Effector memory CD4-positive, alpha-beta T cell (primary cell): ENCODE measurements at places on chromosomes 7 and 10.

- H3K36me3 ChIP-seq: no peaks in the 10 kb centered on the region
- H3K4me3 ChIP-seq: no peak overlapping the region
- H3K27ac ChIP-seq: no peak overlapping the region
- H3K4me1 ChIP-seq: peaks cover 18% of the 10 kb centered on the region
Observed at GRCh38 chr10:4066581-4067390, 281.8 kb upstream of the KLF6 start.

DNA sequence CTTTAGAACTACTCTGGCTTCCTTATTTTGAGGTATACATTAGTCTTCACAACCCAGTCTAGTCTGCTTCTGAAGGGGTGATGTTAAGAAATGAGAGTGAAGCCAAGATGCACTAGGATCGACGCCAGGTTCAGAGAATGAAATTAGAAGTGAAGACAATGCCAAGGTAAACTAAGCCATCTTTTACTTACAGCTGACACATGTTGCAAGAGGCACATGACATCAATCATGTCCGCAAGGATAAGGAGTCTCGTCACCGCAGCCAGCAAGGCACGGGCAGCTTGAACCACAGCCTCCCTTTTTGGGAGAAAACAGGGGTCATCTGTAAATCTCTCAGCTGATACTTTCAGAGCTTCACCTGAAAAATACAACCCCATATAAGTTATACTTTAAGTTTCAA lies 156.7 kb downstream of the CTNNA3 start:
- no peaks in the 10 kb centered on the region for H3K4me1 ChIP-seq
- H3K36me3 ChIP-seq: no peaks in the 10 kb centered on the region
- H3K4me3 ChIP-seq: no peak overlapping the region
- H3K27ac ChIP-seq: no peak overlapping the region

DNA sequence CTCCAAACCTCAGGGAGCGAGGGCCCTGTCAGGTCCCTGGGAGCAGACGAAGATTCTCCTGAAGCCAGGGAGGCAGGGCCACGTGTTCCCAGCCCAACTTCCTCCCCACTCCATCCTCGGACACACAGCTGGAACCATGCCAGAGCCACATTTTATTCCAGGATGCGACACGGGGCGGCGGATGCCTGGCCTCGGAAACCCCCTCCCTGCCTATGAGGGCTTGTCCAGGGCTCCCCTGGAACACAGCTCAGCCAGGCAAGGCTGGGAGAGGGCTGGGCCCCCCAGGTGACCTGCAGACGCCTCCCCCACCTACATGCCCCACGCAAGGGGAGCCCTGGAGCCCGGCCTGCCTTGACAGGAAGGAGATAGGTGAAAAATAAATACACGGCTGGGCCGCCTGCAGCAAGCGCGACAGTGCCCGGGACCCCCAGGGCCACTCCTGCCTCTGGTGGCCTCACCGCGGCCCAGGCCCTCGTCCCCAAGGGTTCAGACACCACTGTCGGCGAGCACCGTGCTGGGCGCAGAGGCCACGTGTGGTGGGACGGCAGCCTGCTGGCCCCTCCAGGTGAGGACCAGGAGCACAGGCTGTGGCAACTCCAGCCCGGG lies 21.5 kb downstream of the GET4 start:
- H3K27ac ChIP-seq: no peak overlapping the region
- H3K4me1 ChIP-seq: no peaks in the 10 kb centered on the region

- DNase-seq: no peak
- no peaks in the 10 kb centered on the region for H3K36me3 ChIP-seq
- H3K4me3 ChIP-seq: no peak overlapping the region
- H3K27me3 ChIP-seq: no peaks in the 10 kb centered on the region
- H3K27ac ChIP-seq: no peak overlapping the region
Observed at GRCh38 chr7:146655928-146656797, 539.6 kb downstream of the CNTNAP2 start.

DNA sequence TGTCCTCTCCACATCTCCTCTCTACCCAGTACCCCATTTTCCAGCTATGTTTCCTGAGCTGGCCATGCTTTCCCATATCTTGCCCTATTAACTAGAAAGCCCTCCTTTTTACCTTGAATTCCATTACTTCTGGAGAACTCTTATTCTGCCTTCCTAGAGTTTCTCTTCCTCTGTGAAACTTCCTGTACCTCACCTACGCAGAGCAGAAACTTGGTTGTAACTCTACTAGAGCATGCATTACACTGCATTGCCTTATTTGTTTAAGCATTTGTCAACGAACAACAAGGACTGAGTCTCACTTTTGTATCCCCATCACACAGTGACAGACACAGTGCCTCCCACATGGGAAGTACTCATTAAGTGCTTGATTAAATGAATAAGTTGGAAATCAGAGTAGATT lies 36.4 kb downstream of the VCL start:
- H3K27me3 ChIP-seq: no peaks in the 10 kb centered on the region
- H3K27ac ChIP-seq: no peak overlapping the region
- no peaks in the 10 kb centered on the region for H3K36me3 ChIP-seq

- no peaks in the 10 kb centered on the region for H3K4me1 ChIP-seq
- no peak for DNase-seq
- H3K27ac ChIP-seq: no peak overlapping the region
- H3K4me3 ChIP-seq: no peak overlapping the region
- H3K36me3 ChIP-seq: no peaks in the 10 kb centered on the region
- H3K27me3 ChIP-seq: no peaks in the 10 kb centered on the region
Observed at GRCh38 chr7:68857571-68857970, 740.7 kb upstream of the AUTS2 start.

- no peaks in the 10 kb centered on the region for H3K4me1 ChIP-seq
- H3K36me3 ChIP-seq: no peaks in the 10 kb centered on the region
- DNase-seq: no peak
- H3K27ac ChIP-seq: no peak overlapping the region
Observed at GRCh38 chr10:126930883-126931503, 25.8 kb downstream of the DOCK1 start.

GRCh38 chr10:25036381-25036780 lies 20.0 kb downstream of the THNSL1 start:
- DNase-seq: no peak
- no peak overlapping the region for H3K27ac ChIP-seq
- H3K36me3 ChIP-seq: no peaks in the 10 kb centered on the region
- no peaks in the 10 kb centered on the region for H3K27me3 ChIP-seq
- no peak overlapping the region for H3K4me3 ChIP-seq

- no peak overlapping the region for H3K4me3 ChIP-seq
- H3K36me3 ChIP-seq: no peaks in the 10 kb centered on the region
- no peak overlapping the region for H3K27ac ChIP-seq
- no peak for DNase-seq
Observed at GRCh38 chr10:44922021-44922420, 10.9 kb downstream of the TMEM72 start.

DNA sequence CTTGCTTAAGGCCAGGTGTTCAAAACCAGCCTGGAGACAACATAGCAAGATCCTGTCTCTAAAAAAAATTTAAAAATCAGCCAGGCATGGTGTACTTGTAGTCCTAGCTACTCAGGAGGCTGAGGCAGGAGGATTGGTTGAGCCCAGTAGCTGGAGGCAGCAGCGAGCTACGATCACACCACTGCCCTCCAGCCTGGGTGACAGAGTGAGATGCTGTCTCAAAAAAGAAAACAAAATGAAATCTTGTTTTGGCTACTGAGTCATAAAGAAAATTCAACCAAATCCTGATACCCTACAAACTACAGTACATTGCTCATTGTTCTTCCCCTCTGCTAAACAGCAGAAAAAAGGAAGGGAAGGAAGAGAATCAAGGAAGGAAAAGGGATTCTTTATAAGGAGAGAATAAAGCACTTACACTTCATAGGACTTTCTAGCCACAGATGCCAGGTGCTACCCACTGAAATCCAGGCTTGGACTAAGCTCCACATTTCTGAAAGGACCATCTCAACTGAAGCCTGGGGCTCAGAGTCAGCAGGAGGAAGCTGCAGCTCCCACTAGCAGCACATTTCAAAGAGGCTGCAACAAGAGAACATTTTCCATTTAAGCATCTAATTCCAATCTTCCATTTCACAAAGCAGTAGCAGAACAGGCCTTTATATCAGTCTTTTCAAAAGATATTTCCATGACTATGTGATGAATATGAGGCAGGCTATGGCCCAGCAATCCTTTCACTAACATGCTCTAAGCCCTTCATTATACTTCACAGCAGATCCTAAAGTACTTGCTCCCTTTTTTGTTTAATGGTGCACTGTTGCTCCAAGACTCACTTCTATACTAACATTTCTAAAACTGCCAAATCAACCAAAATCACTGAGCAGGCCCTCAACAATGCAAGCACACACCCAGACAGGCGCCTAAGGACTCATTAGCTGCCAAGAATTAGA lies 13.5 kb downstream of the TNPO3 start:
- peaks cover 16% of the 10 kb centered on the region for H3K36me3 ChIP-seq
- H3K27ac ChIP-seq: no peak overlapping the region
- no peak overlapping the region for H3K4me3 ChIP-seq
- H3K4me1 ChIP-seq: peaks cover 3% of the 10 kb centered on the region

- no peaks in the 10 kb centered on the region for H3K4me1 ChIP-seq
- peaks cover 4% of the 10 kb centered on the region for H3K27me3 ChIP-seq
- H3K27ac ChIP-seq: no peak overlapping the region
- no peaks in the 10 kb centered on the region for H3K36me3 ChIP-seq
- no peak overlapping the region for H3K4me3 ChIP-seq
- no peak for DNase-seq
Observed at GRCh38 chr10:120077707-120078492, 185.4 kb downstream of the SEC23IP start.

DNA sequence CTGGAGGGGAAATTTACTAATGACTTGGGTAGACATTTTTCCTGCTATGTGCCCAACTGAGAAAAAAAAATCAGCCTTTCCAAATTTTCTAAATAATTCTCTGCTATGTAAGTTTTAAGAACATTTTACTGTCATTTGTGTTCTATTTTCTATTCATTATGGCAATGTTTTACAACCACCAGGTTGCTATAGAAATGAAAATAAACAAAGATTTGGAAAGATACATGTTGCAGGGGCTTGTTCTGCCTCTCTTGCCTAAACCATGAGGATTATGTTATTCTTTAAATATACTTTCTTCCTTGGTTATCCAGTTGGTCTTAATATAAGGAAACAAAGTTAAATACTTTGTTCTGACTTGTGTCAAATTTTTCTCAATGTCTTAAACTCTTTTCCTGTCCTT lies 257.2 kb downstream of the TWIST1 start:
- no peaks in the 10 kb centered on the region for H3K36me3 ChIP-seq
- no peaks in the 10 kb centered on the region for H3K4me1 ChIP-seq
- no peaks in the 10 kb centered on the region for H3K27me3 ChIP-seq

GRCh38 chr10:72524489-72524888 lies 101.4 kb downstream of the MICU1 start:
- no peak overlapping the region for H3K27ac ChIP-seq
- no peaks in the 10 kb centered on the region for H3K4me1 ChIP-seq
- no peak overlapping the region for H3K4me3 ChIP-seq
- peaks cover 3% of the 10 kb centered on the region for H3K36me3 ChIP-seq
- no peaks in the 10 kb centered on the region for H3K27me3 ChIP-seq

DNA sequence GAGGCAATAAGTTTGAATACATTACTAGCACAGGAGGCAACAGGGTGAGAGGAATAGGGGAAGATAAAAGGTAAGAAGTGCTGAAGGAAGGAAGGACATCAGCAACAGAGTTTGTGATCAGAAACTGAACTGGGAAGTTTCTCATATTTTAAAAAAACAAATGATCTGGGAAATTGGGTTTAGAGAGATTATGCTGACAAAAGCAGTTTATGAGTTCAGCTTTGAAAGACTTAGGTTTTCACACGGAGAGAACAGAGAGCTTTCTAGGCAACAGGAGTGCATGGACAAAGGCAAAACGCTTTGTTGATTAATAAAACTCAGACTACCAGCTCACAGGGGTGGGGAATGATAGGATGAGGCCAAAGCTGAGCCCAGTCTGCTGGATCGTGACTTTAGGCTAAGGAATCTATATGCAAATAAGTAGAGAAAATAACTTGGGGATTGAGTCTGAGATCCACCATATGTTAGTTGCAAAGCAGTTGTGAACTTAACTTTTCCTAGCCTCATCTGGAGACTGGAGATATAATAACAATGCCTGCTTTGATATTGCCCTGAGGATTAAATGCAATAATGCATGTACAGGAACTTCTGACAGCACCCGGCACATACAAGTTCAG lies 4.2 kb downstream of the OSBPL3 start:
- no peaks in the 10 kb centered on the region for H3K36me3 ChIP-seq
- no peaks in the 10 kb centered on the region for H3K27me3 ChIP-seq
- H3K4me3 ChIP-seq: no peak overlapping the region
- DNase-seq: no peak

DNA sequence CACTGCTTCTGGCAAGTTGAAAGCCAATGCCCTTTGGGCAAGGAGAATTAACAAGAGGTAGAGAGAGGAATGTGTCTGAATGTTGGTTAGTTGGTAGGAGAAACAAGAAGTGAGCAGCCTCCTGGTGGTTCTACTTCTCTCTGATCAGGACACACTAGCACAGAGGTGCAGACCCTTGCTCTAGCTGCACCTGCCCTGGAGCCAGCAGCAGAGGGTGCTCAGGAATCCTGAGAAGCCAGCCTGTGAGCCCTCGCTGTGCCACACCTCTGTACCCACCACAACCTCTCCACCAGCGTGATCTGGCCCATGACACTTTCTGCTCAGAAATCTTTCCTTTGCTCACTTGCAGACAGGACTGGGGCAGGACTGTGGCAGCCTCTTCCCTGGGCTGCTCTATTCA lies 364.7 kb downstream of the RPS24 start:
- no peaks in the 10 kb centered on the region for H3K36me3 ChIP-seq
- no peak overlapping the region for H3K4me3 ChIP-seq
- no peak overlapping the region for H3K27ac ChIP-seq
- no peaks in the 10 kb centered on the region for H3K27me3 ChIP-seq
- H3K4me1 ChIP-seq: no peaks in the 10 kb centered on the region
- no peak for DNase-seq

DNA sequence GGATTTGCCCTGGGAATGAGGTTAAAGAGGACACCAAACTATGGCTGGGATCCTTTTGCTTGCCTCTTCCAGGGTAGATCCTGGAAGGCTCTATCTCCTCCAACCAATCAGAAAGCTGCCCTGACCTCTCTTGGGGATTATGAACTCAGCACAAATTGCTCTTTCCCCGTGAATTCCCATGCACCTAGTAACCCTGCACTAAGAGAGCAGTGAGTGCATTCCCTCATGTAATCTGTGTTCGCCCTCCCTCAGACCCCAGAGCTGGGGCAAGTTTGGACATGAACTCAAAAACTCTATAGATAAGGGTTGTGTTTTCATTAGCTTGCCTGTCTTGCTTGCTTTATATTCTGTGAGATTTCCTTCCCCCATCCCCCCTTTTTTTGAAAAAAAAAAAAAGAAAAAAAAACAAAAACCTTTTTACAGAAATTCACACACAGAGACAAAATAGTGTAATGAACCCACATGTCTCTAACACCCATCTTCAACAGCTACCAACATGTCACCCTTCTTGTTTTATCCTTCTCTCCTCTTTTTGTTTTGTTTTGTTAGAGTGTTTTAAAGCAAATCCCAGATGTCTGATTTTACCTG lies 225.5 kb upstream of the TCF7L2 start:
- H3K27ac ChIP-seq: no peak overlapping the region
- H3K4me1 ChIP-seq: no peaks in the 10 kb centered on the region
- H3K4me3 ChIP-seq: no peak overlapping the region
- DNase-seq: no peak
- no peaks in the 10 kb centered on the region for H3K27me3 ChIP-seq
- H3K36me3 ChIP-seq: no peaks in the 10 kb centered on the region
